ENCODE measurements at places on chromosomes 4 and X.

- no peak for DNase-seq
Observed at GRCh38 chr4:3676196-3676595, 90.0 kb upstream of the ADRA2C start.

DNA sequence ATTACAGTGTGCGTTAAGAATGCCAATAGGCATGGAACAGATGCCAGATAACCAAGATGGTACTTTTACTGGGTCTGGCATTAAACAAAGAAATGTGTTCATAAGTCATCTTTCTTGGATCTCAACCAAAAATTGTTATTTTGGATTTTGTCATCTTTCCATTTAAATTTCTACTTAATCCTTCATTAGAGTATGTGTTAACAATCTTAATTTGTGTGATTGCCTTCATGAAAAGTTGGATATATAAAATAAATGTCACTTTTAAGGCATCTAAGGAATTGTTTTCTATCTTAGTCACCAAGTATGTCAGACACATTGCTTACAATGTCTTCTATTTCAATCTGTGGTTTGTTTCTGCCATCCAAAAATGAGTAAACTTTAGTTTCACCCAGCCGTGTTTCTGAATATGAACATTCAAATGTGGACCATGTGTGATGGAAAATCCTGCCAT is 87.5 kb downstream of the PALLD start:
- peak; percentile 82 for DNase-seq

DNA sequence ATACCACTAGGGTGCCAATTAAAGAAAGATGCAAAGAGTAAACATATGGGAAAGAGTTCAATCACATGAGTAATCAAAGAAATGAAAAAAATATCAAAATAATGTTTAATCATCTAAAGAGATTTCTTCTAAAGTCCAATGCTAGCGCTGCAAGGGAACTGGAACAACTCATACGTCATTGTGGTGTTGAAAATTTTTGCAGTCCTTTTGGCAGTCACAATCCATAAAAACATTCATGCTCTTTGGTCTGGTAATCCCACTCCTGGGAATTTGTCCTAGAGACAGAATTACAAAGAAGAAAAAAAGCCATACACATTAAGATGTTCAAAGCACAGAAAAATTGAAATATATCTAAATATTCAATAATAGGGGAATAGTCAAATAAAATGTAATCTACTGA is 4.6 kb downstream of the P2RY4 start:
- no peak for DNase-seq

GRCh38 chr4:153634738-153635353 is 49.2 kb upstream of the TLR2 start:
- peak; percentile 50 for DNase-seq

GRCh38 chrX:6568031-6568430 is 33.1 kb upstream of the VCX3A start:
- no peak for DNase-seq

- DNase-seq, result no peak
Observed at GRCh38 chr4:7540206-7540605, 105.5 kb upstream of the PSAPL1 start.

GRCh38 chr4:182042945-182043344 is 200.3 kb upstream of the TENM3 start:
- no peak for DNase-seq

GRCh38 chr4:186942758-186943377 is 219.2 kb upstream of the FAT1 start:
- peak; percentile 36 for DNase-seq

GRCh38 chrX:130119312-130119898 is 9.1 kb upstream of the ELF4 start:
- DNase-seq, result no peak

DNA sequence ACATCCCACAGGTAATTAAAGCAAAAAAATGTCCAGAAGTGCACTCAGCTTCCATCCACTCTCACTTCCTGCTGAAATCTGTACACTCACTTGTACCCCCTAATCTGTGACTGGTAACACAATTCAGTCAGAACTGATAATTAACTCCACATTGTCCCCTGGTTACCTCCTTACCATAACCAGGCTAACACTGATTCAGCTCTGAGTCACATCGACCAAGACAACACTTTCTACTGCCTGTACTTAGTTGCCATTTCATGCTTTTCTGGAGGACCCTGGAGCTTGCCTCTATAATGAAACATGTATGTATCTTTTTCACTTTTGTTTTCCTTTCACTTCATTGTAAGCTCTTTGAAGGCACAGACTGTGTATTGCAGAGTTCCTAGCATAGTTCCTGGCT is 130.9 kb upstream of the GABRG1 start:
- DNase-seq, result peak; percentile 3

DNA sequence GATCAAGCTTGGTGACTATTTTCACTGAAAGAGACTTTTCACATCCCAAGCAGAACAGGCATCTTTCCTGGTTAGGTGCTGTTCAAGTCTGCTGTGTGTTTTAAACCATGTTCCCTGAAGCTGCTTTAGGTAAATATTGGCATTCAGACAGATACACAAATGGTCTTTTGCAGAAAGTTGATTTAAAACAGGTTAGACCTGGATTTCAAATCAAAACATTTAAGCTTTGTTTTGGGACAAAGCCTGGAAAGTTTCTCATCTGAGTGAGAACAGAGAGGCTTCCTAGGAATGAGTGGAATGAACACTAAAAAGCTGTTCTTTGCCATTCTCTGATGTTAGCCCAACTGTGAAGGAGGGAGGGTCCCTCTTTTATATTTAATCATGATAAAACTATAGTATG is 10.1 kb downstream of the ANXA3 start:
- DNase-seq, result peak; percentile 61

- DNase-seq, result no peak
Observed at GRCh38 chrX:125439194-125439849, 119.7 kb downstream of the TEX13C start.

DNA sequence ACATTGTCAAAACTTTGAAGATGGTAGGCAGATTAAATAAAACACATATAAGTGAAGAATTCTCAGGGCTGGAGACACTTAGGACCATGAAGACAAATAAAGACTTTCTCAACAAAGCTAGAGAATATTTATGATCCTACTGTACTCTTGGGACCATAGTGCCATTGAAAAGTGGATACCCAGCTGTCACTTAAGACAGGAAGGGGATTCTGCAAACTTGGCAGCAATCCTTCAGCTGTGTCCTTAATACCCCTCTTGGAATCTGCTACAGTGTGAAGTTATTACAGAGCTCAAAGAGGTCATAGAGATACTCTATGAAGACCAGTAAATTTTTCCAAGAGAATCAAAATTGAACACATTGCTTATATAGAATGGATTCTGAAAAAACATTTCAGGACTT is 24.3 kb downstream of the PDE5A start:
- DNase-seq, result no peak

- DNase-seq, result no peak
Observed at GRCh38 chrX:110806145-110806544, 10.5 kb upstream of the CHRDL1 start.

DNA sequence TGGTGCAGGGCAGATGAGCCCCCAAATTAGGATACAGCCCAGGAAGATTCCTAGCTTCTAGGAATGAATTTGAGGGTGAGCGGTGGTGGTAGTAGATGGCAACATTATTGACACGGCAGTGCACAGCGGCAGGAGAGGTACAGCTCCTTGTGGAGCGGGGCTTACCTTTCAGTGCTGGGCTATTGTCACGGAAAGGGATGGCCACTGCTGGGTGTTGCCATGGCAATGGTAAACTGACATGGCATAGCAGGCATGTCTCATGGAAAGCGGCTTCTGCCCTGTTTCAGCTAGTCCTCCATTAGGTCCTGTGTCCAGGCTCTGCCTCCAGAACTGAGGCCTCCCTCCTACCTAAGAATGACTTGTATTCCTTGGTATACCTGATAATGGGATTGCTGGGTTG is 81.8 kb upstream of the WDR1 start:
- no peak for DNase-seq

- DNase-seq, result peak; percentile 11
Observed at GRCh38 chrX:135454816-135455215, 33.1 kb downstream of the SMIM10L2A start.

GRCh38 chr4:16804581-16804980 is 93.9 kb downstream of the LDB2 start:
- DNase-seq, result no peak

- no peak for DNase-seq
Observed at GRCh38 chrX:48890934-48891401, 6.6 kb downstream of the TIMM17B start.
